ENCODE measurements at places on chromosomes 1 and 21.

DNA sequence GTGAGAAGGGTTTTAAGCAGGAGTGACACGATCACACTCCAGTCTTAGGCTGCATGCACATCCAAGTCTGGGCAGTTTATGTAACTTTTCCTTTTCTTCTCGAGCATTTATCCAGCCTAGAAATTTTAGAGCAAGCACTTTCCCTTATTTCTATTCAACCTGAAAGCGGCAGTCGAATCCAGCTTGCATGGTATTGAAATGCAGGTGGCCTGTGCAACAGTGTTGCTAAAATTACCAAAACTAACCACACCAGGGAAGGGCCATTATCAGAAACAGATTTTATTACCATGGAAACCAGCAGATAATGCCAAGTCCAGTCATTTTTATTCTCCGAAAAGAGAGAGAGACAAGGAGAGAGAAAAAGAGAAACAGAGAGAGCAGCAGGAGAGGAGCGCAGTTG lies 179.9 kb upstream of the ZC3H12A start:
- DNase-seq: no peak

GRCh38 chr1:147851149-147851548 lies 51.4 kb upstream of the GJA8 start:
- DNase-seq: no peak

DNA sequence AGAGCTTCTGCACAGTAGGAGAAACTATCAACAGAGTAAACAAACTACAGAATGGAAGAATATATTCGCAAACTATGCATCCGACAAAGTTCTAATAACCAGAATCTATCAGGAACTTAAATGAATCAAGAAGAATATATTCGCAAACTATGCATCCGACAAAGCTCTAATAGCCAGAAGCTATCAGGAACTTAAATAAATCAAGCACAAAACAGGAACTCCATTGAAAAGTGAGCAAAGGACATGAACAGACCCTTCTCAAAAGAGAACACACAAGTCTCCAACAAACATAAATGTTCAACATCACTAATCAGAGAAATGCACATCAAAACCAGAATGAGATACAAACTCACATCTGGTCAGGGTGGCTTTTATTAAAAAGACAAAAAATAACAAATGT lies 126.9 kb downstream of the VAV3 start:
- DNase-seq: no peak

GRCh38 chr1:16367968-16368890 lies 1.2 kb downstream of the SZRD1 start:
- no peak for DNase-seq

- no peak for DNase-seq
Observed at GRCh38 chr1:71780681-71781080, 501.7 kb downstream of the NEGR1 start.

DNA sequence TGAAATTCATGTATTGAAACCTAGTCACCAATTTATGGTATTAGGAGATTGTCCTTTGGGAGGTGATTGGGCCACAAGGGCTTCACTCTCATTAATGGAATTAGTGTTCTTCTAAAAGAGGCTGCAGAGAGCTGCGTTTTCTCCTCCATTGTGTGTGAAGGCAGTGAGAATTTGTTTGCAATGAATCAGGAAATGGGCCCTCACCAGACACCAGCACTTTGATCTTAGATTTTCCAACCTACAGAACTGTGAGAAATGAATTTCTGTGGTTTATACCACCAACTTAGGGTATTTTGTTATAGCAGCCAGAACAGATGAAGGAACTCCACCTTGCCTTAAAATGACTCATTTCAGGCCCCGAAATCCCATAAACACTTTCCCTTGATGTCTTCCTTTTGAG lies 544.2 kb downstream of the RWDD3 start:
- DNase-seq: no peak
